Stimulated activated CD8-positive, alpha-beta memory T cell treated with anti-CD3 and anti-CD28 coated beads, Interleukin-4, amount 100 ng/mL, for 24 hours (primary cell): ENCODE measurements at places on chromosomes 16 and 17.

DNA sequence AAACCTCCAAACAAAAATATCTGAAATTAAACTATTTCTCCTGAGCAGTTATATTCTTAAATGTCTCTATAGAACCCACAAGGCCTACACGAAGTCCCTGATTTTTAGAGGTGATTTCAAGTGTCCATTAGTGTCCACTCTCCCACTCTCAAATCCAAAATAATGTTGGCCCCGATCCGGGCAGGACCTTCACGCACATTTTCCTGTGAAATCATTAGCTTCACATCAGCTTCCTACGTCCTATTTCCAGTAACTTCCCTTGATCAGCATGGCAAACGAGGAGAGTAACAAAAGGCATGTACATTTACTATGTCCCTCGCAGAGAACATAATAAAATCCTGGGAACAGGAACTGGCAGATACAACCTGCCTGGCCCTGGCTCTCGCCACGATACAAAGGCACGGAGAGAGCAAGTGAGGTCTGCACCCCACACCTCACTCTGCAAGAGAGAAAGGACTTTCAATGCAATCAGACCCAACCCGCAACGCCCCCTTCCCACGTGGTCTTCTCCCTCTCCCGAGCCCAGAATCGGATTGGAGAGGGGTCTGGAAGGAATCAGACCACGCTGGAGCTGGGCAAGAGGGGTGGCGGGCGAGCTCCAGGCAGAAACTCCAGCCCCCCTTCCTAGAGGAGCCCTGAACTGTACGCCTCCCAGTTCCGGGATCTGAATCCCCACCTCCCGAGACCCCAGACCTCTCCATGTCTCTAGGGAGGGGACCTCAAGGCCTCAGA lies 17.5 kb upstream of the C17orf78 start:
- peak; percentile 25 for DNase-seq

GRCh38 chr16:81778861-81779535 lies at the start of gene PLCG2:
Gene PLCG2 (plus strand): TSS chr16:81779291. CDS start chr16:81785990, 6,699 bp downstream.
- peak; percentile 73 for DNase-seq

DNA sequence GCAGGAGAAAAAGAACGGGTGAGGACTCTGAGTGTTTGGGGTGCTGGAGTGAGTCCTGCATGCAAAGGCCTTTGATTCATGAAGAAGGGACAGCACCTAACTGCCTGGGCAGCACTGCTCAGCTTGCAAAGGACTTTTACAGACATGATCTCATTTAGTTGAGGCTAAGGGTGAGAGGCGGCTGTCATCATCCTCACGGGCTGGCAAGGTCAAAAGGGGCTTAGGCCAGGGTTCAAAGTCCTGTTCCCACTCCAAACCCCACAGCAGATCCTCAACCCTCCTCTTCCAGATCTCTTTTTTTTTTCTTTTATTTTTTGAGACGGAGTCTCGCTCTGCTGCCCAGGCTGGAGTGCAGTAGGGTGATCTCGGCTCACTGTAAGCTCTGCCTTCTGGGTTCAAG lies 4.8 kb downstream of the RHBDF2 start:
- DNase-seq, result no peak

GRCh38 chr16:6081320-6081976 lies 983.9 kb upstream of the EEF2KMT start:
- DNase-seq, result no peak

GRCh38 chr17:9942885-9943284 lies 37.8 kb upstream of the RCVRN start:
- no peak for DNase-seq

DNA sequence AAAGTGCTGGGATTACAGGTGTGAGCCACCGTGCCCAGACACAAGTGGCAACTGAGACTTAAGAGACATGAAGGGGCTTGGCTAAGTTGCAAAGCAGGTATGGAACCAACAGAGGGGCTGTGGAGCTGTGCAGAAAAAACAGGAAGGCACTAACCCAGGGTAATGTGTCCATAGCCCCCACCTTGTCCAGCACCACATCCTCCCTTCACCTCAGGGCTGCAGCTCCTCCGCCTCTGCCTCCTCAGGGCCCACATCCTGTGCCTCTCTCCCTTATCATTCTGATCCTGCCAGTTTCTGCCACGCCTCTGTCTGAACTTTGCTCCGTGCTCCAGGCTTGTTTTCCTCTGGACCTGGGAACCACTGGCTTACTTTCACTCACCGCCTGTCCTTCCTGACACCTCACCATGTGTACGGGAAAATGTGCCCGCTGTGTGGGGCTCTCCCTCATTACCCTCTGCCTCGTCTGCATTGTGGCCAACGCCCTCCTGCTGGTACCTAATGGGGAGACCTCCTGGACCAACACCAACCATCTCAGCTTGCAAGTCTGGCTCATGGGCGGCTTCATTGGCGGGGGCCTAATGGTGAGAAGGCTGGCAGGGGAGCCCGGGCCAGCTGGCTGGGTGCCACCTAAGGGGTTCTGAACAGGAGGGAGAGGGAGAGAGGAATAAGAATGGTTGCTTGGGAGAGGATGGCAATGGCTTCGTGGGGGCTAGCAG lies at the start of gene TM4SF5:
Gene TM4SF5 (plus strand): TSS at position 368 of the 716 bp plus-strand sequence. CDS start 37 bp downstream, at position 405.
- DNase-seq, result no peak

DNA sequence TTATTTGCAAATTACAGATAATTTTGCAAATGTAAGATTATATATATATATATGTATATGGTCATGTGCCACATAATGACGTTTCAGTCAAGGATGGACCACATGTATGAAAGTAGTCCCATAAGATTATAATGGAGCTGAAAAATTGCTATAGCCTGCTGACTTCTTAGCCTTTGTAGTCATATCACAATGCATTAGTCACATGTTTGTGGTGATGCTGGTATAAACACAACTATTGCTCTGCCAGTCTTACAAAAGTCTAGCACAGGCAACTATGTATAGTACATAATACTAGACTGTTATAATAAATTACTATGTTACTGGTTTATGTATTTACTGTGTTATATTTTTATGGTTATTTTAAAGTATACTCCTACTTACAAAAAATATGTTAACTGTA lies 444.3 kb downstream of the KCNJ2 start:
- DNase-seq, result no peak

DNA sequence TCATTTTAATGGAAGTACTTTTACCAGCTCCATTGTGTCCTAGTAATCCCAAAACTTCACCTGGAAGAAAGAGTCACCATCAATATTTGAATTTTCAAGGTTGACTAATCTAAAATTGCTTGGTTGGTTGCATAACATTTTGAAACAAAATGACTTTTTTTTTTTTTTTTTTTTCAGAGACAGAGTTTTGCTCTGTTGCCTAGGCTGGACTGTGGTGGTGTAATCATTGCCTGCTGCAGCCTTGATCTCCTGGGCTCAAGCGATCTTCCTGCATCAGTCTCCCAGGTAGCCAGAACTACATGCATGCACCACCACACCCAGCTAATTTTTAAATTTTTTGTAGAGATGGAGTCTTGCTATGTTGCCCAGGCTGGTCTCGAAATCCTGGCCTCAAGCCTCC lies 12.6 kb upstream of the ABCA6 start:
- DNase-seq, result no peak

GRCh38 chr16:27097800-27098230 lies 31.1 kb downstream of the C16orf82 start:
- no peak for DNase-seq

DNA sequence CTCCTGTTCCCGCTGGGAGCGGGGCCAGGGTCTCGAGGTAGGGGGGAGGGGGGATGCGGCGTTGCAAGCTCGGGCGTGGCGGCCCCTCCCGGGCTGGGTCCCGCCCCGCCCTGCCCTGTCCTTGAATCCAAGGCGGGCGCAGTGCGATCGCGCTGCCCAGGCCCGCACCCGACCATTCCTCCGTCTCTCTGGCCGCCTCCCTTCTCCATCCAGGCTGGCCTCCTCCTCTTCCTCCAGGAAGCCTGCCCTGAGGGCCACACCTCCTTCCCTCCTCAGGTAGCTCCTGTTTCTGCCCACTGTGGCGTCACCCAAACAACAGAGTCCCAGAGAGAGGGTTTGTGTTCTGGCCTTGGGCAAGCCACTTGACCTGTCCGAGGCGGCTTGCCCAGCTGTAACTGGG lies 43.0 kb upstream of the TAC4 start:
- no peak for DNase-seq

DNA sequence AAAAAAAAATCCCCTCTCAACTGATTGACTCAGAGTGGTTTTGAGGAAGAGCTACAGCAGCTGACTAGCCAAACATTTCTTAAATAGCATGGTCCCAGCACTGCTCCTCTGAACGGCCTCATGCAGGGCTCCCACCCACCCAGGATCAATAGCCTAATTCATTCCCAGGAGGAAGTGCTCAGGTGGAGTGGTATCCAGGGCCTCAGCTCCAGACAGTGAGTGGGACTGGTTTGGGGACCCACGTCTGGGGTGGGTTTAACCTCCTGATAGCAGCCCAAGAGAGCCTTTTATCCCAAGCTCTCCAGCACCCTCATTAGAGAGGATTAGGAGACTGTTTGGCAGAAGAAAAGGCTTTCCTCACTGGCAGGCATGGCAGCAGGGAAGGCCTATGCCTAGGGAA lies 68.5 kb upstream of the CDH5 start:
- DNase-seq, result no peak

DNA sequence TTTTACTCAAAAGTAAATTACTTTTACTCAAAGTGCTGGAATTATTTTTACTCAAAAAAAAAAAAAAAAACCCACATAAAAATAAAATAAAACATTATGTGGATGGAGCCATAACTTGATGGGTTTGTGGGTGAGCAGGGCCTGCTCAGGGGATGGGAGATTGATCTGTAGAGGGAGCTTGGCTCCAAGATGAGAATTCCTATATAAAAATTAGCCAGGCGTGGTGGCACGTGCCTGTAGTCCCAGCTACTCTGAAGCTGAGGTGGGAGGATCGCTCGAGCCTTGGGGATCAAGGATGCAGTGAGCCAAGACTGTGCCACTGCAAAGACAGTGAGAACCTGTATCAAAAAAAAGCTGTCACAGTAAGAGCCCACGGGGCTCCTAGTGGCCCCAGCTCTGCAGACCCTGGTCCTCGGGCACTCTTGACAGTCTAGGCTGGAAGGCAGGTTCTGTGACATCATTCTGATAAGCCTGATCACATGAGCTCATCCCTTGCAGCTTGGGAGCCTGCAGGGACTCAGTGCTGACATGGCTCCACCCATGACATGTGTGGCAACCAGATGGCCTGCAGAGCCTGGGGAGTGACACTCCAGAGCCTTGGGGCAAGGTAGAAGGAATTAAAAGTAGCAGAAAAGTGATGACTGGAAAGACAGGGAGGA lies 42.5 kb downstream of the ST3GAL2 start:
- DNase-seq, result no peak

GRCh38 chr17:40490289-40490853 lies 11.1 kb downstream of the TNS4 start:
- DNase-seq, result no peak

GRCh38 chr16:47507701-47508100 lies 46.6 kb downstream of the PHKB start:
- no peak for DNase-seq

DNA sequence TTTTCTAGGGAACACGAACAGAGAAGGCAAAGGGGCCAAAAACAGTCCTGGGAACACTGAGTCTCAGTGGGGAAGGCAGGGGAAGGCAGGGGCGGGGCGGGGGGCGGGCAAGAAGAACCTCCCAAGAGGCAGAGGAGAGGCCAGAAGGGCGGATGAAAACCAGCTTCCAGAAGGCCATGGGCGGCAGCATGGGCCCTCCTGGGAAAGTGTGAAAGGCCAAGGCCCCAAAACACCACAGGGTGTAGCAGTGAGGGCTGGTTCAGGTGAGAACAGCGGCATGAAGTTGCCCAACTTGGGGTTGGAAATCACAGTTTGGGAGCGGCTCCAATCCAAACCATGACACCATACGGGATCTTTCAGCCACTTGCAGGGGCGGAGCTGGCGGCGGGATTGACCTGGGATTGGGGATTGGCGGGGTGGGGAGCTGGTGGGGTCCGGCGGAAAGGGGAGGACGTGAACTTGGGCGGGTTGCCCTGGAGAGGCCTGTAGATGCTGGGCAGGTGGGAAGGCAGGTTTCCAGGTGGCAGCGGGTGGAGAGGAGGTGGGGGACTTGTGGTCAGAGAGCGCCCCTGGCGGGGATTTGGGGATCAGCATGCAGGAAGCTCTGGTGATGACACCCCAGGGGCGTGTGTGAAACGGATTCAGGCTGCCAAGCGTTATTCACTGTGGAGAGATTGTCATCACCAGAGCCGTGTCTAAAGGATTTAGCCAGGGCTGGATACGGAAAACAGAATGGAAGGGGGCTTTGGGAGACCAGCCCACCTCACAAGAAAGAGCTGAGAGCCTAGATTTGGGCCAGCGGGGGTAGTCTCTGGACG lies 80.9 kb downstream of the ARHGAP23 start:
- DNase-seq, result peak; percentile 65

GRCh38 chr16:4021070-4021779 lies 95.0 kb downstream of the ADCY9 start:
- no peak for DNase-seq

- no peak for DNase-seq
Measured at GRCh38 chr17:79029327-79030009, 5.5 kb downstream of the C1QTNF1 start.

DNA sequence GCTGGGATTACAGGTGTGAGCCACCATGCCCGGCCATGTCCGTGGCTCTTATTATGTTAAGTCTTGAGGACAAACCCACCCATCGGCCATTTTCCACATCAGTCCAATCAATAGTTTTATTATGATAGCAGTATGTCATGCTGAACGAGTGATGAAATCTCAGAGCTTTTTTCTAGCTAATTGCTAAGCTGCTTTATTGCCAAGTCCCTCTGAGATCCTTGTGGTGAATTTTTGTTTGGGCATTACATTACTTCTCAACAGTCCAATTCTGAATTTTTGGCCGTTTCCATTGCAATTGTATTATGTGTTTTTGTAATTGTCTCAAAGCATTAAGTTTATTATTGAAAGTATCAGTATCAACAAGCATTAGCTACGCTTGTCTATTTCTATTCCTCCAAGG lies 10.9 kb downstream of the RNF112 start:
- DNase-seq, result no peak

DNA sequence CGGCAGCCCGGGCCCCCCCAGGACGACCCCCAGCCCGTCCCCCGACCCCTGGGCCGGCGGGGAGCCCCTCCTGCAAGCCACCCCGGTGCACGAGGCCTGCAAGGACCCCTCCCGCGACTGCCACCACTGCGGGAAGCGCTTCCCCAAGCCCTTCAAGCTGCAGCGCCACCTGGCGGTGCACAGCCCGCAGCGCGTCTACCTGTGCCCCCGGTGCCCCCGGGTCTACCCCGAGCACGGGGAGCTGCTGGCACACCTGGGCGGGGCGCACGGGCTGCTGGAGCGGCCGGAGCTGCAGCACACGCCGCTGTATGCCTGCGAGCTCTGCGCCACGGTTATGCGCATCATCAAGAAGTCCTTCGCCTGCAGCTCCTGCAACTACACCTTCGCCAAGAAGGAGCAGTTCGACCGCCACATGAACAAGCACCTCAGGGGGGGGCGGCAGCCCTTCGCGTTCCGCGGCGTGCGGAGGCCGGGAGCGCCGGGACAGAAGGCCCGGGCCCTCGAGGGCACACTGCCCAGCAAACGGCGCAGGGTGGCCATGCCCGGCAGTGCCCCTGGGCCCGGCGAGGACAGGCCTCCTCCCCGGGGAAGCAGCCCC lies 15.6 kb upstream of the ZFPM1 start:
- DNase-seq, result peak; percentile 58
